ENCODE measurements at places on chromosomes 3 and 15.

- DNase-seq: peak; percentile 35
Observed at GRCh38 chr3:148992027-148992634, 791 bp downstream of the GYG1 start.

- DNase-seq: no peak
Observed at GRCh38 chr15:93803421-93804152, 427.8 kb upstream of the MCTP2 start.

GRCh38 chr3:177451301-177451750, 254.0 kb upstream of the TBL1XR1 start:
- DNase-seq: no peak

DNA sequence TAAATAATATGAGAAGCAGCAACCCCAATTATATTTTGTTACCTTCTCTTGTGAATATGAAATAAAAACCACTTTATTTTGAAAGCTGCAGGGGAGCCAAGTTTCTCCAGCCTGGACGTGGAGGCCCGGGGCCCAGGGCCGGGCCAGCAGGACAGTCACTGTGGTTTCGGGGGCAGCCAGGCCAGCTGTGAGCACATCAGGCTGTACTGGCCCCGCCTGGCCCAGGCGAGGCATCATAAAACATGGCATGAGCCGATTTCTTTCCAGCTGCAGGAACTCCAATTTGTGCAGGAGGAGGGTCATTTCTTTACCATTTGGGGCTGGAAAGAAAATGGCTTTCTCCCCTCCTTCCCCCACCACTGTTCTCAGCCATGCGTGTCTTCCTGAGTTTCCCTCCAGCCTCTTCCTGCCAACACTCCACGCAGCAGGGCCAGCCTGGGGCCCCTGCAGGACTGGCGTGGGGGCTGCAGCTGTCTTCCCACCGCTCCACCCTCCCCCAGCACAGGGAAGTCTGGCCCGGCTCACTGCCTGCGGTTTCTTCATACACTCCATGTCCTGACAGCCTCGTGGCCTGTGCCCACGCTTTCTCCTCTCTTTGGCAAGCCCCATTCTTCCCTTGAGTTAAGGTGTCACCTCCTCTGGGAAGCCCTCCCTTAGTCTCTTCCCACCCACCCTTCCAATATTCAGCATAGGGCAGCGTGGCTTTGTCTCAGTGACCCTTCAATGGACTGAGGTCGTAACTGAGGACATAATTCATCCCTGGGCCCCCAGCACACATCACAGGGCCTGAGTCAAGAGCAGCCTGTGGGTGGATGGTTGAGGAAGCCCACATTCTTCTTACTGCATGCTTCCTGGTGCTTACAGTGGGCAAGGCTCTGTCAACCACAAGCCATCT, 135.8 kb downstream of the CHSY1 start:
- DNase-seq: no peak

DNA sequence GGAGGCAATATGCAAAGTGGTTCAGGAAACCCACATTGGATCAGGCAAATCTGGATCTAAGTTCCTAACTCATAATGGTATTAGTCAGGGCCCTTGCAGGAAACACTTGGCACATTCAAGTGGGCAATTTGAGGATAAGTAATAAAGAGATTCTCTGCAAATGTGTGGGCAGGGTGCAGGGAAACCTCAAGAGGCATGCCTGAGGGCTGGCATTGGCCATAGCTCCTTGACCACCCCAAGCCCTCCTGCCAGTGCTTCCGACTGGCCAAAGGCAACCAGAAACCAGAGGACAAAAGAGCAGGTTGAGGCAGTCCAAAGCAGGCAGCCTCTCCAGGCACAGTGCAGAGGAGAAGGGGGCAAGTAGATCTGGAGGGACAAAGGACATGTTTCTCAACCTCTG, 130.8 kb upstream of the SNTN start:
- no peak for DNase-seq

DNA sequence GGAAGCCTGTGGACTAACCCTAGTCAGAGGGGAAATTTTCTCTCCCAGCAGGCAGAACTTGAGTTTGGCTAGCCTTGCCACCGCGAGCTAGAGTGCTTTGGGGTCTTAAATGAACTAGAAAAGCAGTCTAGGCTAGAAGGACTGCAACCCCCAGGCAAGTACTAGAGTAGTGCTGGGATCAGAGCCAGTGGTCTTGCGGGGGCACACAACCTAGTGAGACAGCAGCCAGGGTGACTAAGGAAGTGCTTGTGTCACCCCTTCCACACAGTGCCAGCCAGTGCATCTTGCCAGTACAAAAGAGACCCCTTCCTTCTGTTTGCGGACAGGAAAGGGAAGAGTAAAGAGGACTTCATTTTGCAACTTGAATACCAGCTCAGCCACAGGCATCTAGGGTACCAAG, 59.0 kb downstream of the GOLM2 start:
- DNase-seq: no peak
